CD14-positive monocyte (primary cell): ENCODE measurements at places on chromosomes 11 and 22. TPM values are rescaled to one million over a fixed set of nuclear protein-coding genes. Genes with fewer than 3 reads are reported as not detected.

DNA sequence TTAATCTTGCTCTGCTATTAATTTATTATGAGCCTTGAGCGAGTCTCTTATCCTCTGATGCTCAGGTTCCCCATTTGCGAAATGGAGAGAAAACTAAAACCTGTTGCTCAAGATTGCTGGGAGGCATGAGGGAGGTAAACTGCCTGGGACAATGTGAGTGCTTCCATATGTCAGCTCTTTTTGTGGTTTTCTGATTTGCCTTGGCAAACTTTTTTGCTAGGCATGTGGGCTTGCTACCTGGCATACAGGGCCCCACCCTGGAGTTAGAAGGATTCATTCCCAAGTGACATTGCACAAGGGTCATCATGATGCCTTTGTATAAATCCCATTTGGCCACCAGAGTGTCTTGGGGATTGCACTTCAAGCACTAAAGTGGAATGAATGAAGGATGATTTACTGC is 22.4 kb downstream of the TSPAN18 start:
- no peak overlapping the region for H3K27ac ChIP-seq
- no peaks in the 10 kb centered on the region for H3K27me3 ChIP-seq
- H3K4me3 ChIP-seq, result no peak overlapping the region
- H3K4me1 ChIP-seq, result no peaks in the 10 kb centered on the region
- no peaks in the 10 kb centered on the region for H3K36me3 ChIP-seq

DNA sequence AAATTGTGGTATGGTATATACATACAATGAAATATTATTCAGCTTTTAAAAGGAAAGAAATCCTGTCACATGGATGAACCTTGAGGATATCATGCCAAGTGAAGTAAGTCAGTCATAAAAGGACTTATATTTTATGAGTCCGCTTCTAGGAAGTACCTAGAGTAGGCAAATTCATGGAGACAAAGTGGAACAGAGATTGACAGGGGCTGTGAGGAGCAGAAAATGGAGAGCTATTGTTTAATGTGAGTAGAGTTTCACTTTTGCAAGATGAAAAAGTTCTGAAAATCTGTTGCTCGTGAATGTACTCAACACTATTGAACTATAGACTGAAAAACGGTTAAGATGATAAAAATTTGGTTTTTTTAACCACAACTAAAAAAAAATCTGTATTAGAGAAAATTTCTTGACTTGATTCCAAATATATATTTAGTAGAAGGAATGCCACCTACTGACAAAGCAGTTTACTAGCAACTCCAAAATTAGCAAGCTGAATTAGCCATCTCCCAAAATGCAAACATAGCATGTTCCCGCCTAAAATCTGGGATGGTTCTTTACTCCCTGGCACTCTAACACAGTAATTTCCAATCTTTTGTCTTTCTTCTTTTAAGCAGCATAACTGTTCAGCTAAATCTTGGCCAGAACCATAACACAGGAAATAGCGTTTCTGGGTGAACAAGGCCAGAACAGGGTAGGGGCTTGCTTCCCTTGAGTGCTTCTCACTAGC is 1.5 kb downstream of the UFD1 start:
- peaks cover 36% of the 10 kb centered on the region for H3K36me3 ChIP-seq
- H3K4me1 ChIP-seq, result peaks cover 28% of the 10 kb centered on the region
- no peaks in the 10 kb centered on the region for H3K27me3 ChIP-seq
- no peak overlapping the region for H3K27ac ChIP-seq
- H3K4me3 ChIP-seq, result peak overlapping the region; percentile 94

- H3K27me3 ChIP-seq, result no peaks in the 10 kb centered on the region
- H3K4me3 ChIP-seq, result no peak overlapping the region
- no peak overlapping the region for H3K27ac ChIP-seq
- H3K4me1 ChIP-seq, result peaks cover 10% of the 10 kb centered on the region
- H3K36me3 ChIP-seq, result no peaks in the 10 kb centered on the region
These were observed 36.5 kb downstream of the GRIK4 start for GRCh38 chr11:120547811-120548681.

DNA sequence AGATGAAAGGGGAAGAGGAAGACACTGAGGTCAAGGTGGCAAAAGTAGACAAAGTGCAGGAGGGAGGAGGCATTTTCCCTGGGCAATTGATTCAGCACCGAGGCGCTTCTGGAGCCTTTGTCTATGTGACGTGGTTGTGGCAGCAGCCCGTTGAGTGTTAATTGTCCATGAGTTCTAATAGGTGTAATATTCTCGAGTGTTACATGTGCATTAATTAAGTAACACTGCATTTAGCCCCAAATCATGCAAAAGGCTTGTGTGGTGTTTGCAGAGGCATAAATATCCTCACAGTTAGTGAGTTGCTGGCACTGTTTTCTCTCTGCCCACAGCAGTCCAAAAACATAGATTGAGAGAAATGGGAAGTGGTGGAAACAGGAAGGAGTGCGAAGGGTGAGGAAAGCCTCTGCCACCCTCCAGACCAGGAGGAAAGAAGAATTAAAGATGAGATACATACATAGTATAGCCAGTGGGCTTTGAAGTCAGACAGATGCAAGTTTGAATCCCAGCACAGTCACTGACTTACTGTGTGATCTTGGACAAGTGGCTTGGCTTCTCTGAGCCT is 361.2 kb downstream of the MN1 start:
- no peaks in the 10 kb centered on the region for H3K36me3 ChIP-seq
- H3K27ac ChIP-seq, result no peak overlapping the region
- H3K4me1 ChIP-seq, result no peaks in the 10 kb centered on the region
- no peak for DNase-seq

DNA sequence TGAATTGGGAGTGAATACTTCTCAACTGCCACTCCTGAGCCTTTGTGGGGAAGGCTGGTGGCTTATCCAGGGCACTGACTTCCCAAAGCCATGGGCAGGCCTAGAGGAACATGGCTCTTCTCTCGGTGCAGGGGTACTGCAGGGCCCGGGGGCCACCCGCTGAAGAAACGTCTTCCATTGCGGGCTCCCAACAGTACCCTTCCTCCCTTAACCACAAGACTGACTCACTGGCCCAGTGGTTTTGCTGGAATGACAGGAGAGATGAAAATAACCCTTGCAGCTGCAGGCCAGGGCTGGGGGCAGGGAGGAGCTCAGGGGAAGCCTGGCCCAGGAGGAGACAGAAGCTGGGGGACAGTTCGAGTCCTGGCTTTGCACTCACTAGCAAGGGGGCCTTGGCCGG is 13.5 kb downstream of the TXN2 start:
- H3K4me3 ChIP-seq, result no peak overlapping the region
- no peak overlapping the region for H3K27ac ChIP-seq
- peaks cover 50% of the 10 kb centered on the region for H3K4me1 ChIP-seq

Gene CD44
- 531 TPM for polyA plus RNA-seq

Gene TEX54
- polyA plus RNA-seq, result not detected in 2 replicates
